ENCODE measurements at places on chromosomes 7 and 10.

GRCh38 chr7:115014794-115015193, 92.9 kb downstream of the MDFIC start:
- no peaks in the 10 kb centered on the region for H3K4me1 ChIP-seq
- no peaks in the 10 kb centered on the region for H3K36me3 ChIP-seq
- H3K4me3 ChIP-seq: no peak overlapping the region
- no peaks in the 10 kb centered on the region for H3K27me3 ChIP-seq

DNA sequence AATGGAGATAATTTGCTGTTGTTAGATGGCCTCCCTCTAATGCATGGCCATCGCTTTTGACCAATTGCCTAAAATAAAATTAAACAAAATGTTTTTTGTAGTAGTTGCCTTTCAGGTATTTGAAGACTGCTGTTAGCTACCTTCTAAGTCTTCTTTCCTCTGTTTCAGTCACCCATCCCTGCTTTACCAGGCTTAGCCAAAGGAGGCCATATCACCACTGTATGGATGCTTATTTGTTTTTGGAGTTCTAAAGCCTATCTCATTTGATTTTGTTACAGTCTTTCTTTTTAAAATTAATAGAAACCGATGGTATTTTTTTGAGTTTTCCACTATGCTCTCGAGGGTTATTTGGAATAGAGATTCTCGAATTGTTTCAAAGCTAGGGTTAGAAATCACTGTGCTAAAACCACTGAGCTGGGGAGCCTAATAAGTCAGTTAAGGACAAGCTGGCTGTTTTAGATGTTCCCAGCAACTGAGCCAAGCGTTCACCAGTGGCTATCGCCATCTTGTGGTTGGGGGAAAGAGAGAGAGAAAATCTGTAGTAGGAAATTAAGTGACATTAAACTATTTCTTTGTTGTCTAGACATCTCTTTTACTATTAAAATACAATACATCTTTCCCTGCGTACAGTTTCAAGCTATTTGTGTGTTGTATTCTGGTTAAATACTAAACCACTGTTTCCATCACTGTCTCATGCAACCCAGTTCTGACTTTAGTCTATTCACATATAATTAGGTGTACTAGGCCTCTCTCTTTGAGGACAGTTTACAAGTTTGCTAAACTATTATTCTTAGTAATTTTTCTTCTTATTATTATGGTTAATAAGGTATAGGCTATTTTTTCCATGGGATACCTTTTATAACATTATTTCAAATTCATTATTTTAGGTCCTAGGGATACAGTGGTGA, 52.2 kb downstream of the GPR158 start:
- no peak overlapping the region for H3K27ac ChIP-seq
- H3K27me3 ChIP-seq: peaks cover 10% of the 10 kb centered on the region
- no peak for DNase-seq
- no peak overlapping the region for H3K4me3 ChIP-seq
- no peaks in the 10 kb centered on the region for H3K4me1 ChIP-seq

GRCh38 chr10:122019414-122019975, 30.5 kb downstream of the TACC2 start:
- H3K27ac ChIP-seq: no peak overlapping the region
- no peaks in the 10 kb centered on the region for H3K27me3 ChIP-seq
- H3K36me3 ChIP-seq: no peaks in the 10 kb centered on the region
- H3K4me1 ChIP-seq: peaks cover 16% of the 10 kb centered on the region
- DNase-seq: peak; percentile 73

GRCh38 chr7:116434820-116435341, 64.7 kb upstream of the CAV2 start:
- H3K4me3 ChIP-seq: no peak overlapping the region
- DNase-seq: no peak
- H3K36me3 ChIP-seq: no peaks in the 10 kb centered on the region
- peaks cover 31% of the 10 kb centered on the region for H3K4me1 ChIP-seq
- peak overlapping the region; percentile 99 for H3K27ac ChIP-seq

GRCh38 chr10:110356628-110357245, 52.0 kb upstream of the SMNDC1 start:
- peak; percentile 86 for DNase-seq
- peak overlapping the region; percentile 92 for H3K27ac ChIP-seq
- no peaks in the 10 kb centered on the region for H3K36me3 ChIP-seq
- H3K4me1 ChIP-seq: peaks cover 59% of the 10 kb centered on the region
- H3K27me3 ChIP-seq: no peaks in the 10 kb centered on the region
- no peak overlapping the region for H3K4me3 ChIP-seq

GRCh38 chr10:114301177-114301576, 62.1 kb downstream of the VWA2 start:
- DNase-seq: peak; percentile 88
- H3K36me3 ChIP-seq: peaks cover 23% of the 10 kb centered on the region
- no peak overlapping the region for H3K4me3 ChIP-seq
- H3K4me1 ChIP-seq: peaks cover 9% of the 10 kb centered on the region
- no peaks in the 10 kb centered on the region for H3K27me3 ChIP-seq
- peak overlapping the region; percentile 3 for H3K27ac ChIP-seq

- no peak overlapping the region for H3K27ac ChIP-seq
- no peaks in the 10 kb centered on the region for H3K4me1 ChIP-seq
- no peaks in the 10 kb centered on the region for H3K27me3 ChIP-seq
- H3K36me3 ChIP-seq: no peaks in the 10 kb centered on the region
These were observed 80.8 kb upstream of the RHOBTB1 start for GRCh38 chr10:61024856-61025201.

- peak within 1 kb of the TSS; percentile 34 for H3K4me3 ChIP-seq
- no peak within 1 kb of the TSS for H3K27ac ChIP-seq
- peak; percentile 54 for DNase-seq
- H3K27me3 ChIP-seq: peaks cover 3% of the 10 kb centered on the region
- peaks cover 5% of the 10 kb centered on the region for H3K4me1 ChIP-seq
- no peaks in the 10 kb centered on the region for H3K36me3 ChIP-seq
These were observed at the start of gene ARMC3 for GRCh38 chr10:22927661-22928403. TSS of gene ARMC3 (plus strand) at chr10:22928053. CDS start at chr10:22931997, 3,944 bp downstream.

DNA sequence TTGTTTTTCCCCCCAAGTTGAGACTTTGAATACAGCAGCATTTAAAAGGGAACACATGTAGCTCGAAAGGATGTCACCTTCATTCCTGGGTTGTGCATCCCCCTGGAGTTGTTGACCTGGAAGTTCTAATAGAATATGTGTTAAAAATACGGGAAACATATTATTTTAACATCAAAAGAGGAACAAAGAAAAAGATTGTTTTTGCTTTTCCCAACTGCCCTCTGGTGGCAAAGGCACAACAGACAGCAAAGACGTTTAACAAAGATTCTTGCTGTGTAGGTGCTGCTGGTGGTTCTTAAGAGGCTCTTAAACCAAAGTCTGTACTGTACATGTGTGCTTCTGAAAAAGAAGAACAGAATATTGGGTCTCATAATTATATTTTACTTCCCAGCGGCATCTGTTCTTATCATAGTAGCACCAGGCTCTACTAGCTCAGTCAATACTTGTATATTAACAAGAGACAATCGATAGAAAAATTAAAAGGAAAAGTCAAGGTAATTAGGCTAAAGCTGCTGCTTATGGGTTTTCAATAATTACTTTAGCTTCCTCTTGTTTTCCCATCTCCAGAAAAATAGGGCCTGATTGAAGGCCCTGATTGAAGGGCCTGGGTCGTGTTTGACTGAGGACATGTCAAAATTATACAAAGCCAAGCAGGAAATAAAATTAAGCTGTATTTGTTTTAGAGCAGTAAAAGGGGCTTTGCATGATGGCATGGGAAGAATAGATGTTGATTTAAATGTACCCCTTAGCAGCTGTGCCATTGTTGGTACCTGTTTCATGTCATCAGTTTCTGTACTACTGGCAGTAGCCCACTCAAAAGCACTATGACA, 384.2 kb upstream of the LRGUK start:
- H3K27me3 ChIP-seq: no peaks in the 10 kb centered on the region
- no peaks in the 10 kb centered on the region for H3K36me3 ChIP-seq
- no peak overlapping the region for H3K27ac ChIP-seq
- no peak overlapping the region for H3K4me3 ChIP-seq
- H3K4me1 ChIP-seq: peaks cover 17% of the 10 kb centered on the region

DNA sequence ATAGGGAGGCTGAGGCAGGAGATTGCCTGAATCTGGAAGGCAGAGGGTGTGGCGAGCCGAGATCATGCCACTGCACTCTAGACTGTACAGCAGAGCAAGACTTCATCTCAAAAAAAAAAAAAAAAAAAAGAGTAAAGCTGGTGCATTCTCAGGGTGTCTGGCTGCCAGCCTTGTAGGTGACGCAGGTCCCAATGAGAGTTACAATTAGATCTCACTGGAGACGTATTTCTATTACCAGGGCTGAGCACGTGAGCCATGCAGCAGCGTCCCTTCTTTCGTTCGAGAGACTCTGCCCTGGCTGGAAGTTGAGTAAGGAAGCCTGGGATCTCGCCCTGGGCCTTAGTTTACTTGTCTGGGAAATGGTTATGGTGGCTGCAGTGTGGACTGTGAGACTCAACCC, 22.4 kb upstream of the ZMIZ1 start:
- peak; percentile 23 for DNase-seq
- no peak overlapping the region for H3K4me3 ChIP-seq
- no peak overlapping the region for H3K27ac ChIP-seq
- H3K27me3 ChIP-seq: no peaks in the 10 kb centered on the region
- peaks cover 27% of the 10 kb centered on the region for H3K4me1 ChIP-seq

- H3K4me1 ChIP-seq: no peaks in the 10 kb centered on the region
- no peak overlapping the region for H3K4me3 ChIP-seq
- H3K27me3 ChIP-seq: peaks cover 7% of the 10 kb centered on the region
These were observed 87.3 kb upstream of the TES start for GRCh38 chr7:116122972-116123595.

GRCh38 chr7:38545977-38546376, 85.2 kb downstream of the AMPH start:
- H3K4me3 ChIP-seq: no peak overlapping the region
- DNase-seq: no peak
- no peaks in the 10 kb centered on the region for H3K36me3 ChIP-seq
- H3K27me3 ChIP-seq: no peaks in the 10 kb centered on the region

- DNase-seq: peak; percentile 64
- peak overlapping the region; percentile 71 for H3K27ac ChIP-seq
- no peaks in the 10 kb centered on the region for H3K27me3 ChIP-seq
- peak overlapping the region; percentile 52 for H3K4me3 ChIP-seq
- peaks cover 24% of the 10 kb centered on the region for H3K4me1 ChIP-seq
These were observed 220.9 kb upstream of the MKLN1 start for GRCh38 chr7:131106681-131107336.

GRCh38 chr10:62724465-62724864, 80.1 kb upstream of the ADO start:
- no peak for DNase-seq
- H3K4me3 ChIP-seq: no peak overlapping the region
- no peaks in the 10 kb centered on the region for H3K36me3 ChIP-seq
- H3K27ac ChIP-seq: no peak overlapping the region
- H3K27me3 ChIP-seq: peaks cover 5% of the 10 kb centered on the region

- H3K36me3 ChIP-seq: no peaks in the 10 kb centered on the region
- no peak overlapping the region for H3K4me3 ChIP-seq
- no peaks in the 10 kb centered on the region for H3K4me1 ChIP-seq
- no peak for DNase-seq
- no peaks in the 10 kb centered on the region for H3K27me3 ChIP-seq
These were observed 10.4 kb downstream of the KLHL7 start for GRCh38 chr7:23115991-23116390.

DNA sequence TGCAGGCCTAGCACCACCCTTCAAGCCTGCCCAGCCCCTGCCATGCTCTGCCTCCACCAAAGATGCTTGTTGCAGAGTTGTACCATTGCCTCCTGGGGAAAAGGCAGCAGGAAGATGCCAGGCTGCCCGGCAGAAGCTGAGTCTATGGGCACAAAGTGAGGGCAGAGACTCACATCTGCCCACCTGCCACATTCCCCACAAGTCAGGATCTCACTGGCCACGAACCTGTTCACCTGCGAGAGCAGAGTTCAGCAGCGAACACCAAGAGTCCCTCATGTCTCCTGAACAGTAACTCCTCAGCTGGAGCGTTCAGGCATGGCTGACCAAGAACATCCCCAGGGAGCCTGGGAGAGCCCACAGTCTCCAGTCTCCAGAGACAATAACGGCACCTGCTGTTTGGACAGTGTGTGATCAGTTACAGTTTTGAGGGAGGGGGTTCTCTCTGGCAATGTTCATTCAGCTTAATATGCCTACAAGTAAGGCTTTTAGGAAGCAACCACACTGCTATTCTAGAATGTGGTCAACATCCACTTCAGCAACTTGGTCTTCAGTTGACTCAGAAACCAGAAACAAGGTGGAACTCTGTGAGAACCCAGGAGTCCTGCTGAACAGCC, 78.5 kb downstream of the GRID1 start:
- H3K4me1 ChIP-seq: no peaks in the 10 kb centered on the region
- H3K36me3 ChIP-seq: no peaks in the 10 kb centered on the region
- no peak overlapping the region for H3K27ac ChIP-seq
- DNase-seq: peak; percentile 12

- no peak overlapping the region for H3K4me3 ChIP-seq
- peaks cover 50% of the 10 kb centered on the region for H3K4me1 ChIP-seq
- no peak for DNase-seq
- H3K36me3 ChIP-seq: no peaks in the 10 kb centered on the region
These were observed 451.5 kb upstream of the SORCS1 start for GRCh38 chr10:107616031-107616430.

DNA sequence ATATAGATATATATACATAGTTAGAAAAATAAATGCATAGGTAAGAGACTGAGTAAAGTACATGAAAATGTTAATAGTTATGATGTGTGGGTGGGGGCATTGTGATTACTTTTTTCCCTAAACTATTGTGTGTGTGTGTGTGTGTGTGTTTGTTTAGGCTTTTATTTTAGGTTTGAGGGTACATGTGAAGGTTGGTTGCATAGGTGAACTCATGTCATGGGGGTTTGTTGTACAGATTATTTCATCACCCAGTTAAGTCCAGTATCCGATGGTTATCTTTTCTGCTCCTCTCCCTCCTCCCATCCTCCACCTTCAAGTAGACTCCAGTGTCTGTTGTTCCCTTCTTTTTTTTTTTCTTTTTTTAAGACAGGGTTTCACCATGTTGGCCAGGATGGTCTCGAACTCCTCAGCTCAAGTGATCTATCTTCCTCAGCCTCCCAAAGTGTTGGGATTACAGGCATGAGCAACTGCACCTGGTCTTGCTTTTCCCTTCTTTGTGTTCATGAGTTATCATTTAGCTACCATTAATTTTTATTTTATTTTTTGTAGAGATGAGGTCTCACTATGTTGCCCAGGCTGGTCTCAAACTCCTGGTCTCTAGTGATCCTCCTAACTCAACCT, 1.9 kb upstream of the RUFY2 start:
- no peak overlapping the region for H3K4me3 ChIP-seq
- H3K27ac ChIP-seq: no peak overlapping the region
- H3K4me1 ChIP-seq: peaks cover 6% of the 10 kb centered on the region
- H3K27me3 ChIP-seq: no peaks in the 10 kb centered on the region

- no peaks in the 10 kb centered on the region for H3K36me3 ChIP-seq
- no peak for DNase-seq
- peaks cover 14% of the 10 kb centered on the region for H3K4me1 ChIP-seq
- no peak overlapping the region for H3K4me3 ChIP-seq
- H3K27me3 ChIP-seq: no peaks in the 10 kb centered on the region
These were observed 107.4 kb downstream of the GSAP start for GRCh38 chr7:77308792-77309191.

All from RWPE2 (cell line).